ENCODE measurements at places on chromosomes 1 and 21. TPM values are rescaled to one million over a fixed set of nuclear protein-coding genes. Genes with fewer than 3 reads are reported as not detected.

FH gene
- 250 TPM for total RNA-seq

CCDC181 gene
- 0.62 TPM for total RNA-seq

CITED4 gene
- 28.2 TPM for total RNA-seq

ANKRD65 gene
- 1.3 TPM for total RNA-seq

SEMA6C gene
- 62.6 TPM for total RNA-seq

ACOT11 gene
- total RNA-seq, result 41.4 TPM

KPRP gene
- total RNA-seq, result not detected

TFF2 gene
- not detected for total RNA-seq

DNM3 gene
- 2.8 TPM for total RNA-seq

SPATA21 gene
- not detected for total RNA-seq

MAD2L2 gene
- 10.9 TPM for total RNA-seq

DCDC2B gene
- total RNA-seq, result not detected

DNASE2B gene
- not detected for total RNA-seq

HES3 gene
- total RNA-seq, result not detected

CFAP74 gene
- total RNA-seq, result not detected

NMNAT2 gene
- total RNA-seq, result 2.1 TPM

FAM151A gene
- 0.39 TPM for total RNA-seq

PLA2G2A gene
- total RNA-seq, result 2.8 TPM

C1orf87 gene
- not detected for total RNA-seq

CHI3L2 gene
- total RNA-seq, result not detected

TFAP2E gene
- total RNA-seq, result 0.54 TPM

ARMH1 gene
- 3.3 TPM for total RNA-seq

BARHL2 gene
- total RNA-seq, result not detected

LRRN2 gene
- 1.0 TPM for total RNA-seq

BRDT gene
- not detected for total RNA-seq

SCNM1 gene
- 18.8 TPM for total RNA-seq

SETDB1 gene
- total RNA-seq, result 17.8 TPM

SPRR2F gene
- not detected for total RNA-seq

RAD54L gene
- 0.52 TPM for total RNA-seq

KCNJ9 gene
- 0.06 TPM for total RNA-seq

UBE2G2 gene
- 60.4 TPM for total RNA-seq

ANKRD45 gene
- 0.57 TPM for total RNA-seq

GBP4 gene
- total RNA-seq, result 11.9 TPM

ALG14 gene
- 4.6 TPM for total RNA-seq

HPDL gene
- total RNA-seq, result 0.30 TPM

EXO1 gene
- total RNA-seq, result 0.41 TPM

FAM177B gene
- total RNA-seq, result not detected

All from heart right ventricle (tissue), 16 donors.